Ureter (tissue), 1 donor: ENCODE measurements at places on chromosomes 5 and 9. TPM values are rescaled to one million over a fixed set of nuclear protein-coding genes. Genes with fewer than 3 reads are reported as not detected.

Gene TAS2R1
- total RNA-seq = not detected

Gene AQP7
- 8.3 TPM for total RNA-seq

GRCh38 chr9:108271646-108272348, 584.0 kb downstream of the ACTL7B start:
- no peak for DNase-seq

Gene MAMDC2
- 46.3 TPM for total RNA-seq

Gene CHSY3
- total RNA-seq = 0.96 TPM

- DNase-seq = no peak
Measured at GRCh38 chr5:21919414-21920022, 933.6 kb downstream of the CDH12 start.

Gene QRFP
- total RNA-seq = not detected

Gene FOXI1
- not detected for total RNA-seq

Gene CDKN2A
- total RNA-seq = 1.7 TPM

- no peak for DNase-seq
Measured at GRCh38 chr5:59169768-59170150, 586.9 kb downstream of the RAB3C start.

DNA sequence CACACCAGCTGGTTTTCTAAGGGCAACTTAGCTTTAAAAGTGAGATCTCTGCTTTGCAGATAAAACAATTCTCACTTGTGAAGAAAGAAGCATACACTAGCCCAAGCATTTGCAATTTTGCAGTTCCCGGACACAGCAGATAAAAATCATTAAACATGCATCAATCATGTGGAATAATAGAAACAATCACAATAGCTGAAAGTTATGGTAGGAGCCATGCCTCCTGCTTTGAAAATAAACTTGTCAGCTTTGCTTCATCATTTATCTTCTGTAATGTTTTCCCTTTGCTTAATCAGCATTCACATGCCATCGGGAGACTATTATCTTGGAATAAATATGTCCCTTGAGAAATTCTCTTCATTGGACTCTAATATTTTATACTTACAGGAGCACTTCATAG, 60.3 kb upstream of the DAB2 start:
- no peak for DNase-seq

GRCh38 chr5:68499987-68500386, 284.4 kb downstream of the PIK3R1 start:
- no peak for DNase-seq

DNA sequence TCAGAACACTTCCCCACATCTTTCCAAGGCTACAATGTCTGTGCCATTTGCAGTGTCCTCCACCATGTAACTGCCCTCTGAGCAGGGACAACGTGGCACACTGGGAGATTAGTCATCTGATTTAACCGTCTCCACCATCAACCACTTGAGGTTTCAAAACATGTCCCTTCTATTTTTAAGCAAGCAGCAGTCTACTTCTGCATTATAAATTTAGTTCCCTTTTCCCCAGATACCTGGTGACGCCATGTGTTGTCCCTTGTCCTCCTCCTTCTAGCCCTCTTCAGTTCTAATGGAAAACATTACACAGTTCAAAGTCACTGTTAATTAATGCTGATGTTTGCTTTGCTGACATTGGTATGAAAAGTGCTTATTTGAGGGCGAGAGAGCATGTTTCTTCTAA, 52.8 kb downstream of the ATP10B start:
- no peak for DNase-seq

DNA sequence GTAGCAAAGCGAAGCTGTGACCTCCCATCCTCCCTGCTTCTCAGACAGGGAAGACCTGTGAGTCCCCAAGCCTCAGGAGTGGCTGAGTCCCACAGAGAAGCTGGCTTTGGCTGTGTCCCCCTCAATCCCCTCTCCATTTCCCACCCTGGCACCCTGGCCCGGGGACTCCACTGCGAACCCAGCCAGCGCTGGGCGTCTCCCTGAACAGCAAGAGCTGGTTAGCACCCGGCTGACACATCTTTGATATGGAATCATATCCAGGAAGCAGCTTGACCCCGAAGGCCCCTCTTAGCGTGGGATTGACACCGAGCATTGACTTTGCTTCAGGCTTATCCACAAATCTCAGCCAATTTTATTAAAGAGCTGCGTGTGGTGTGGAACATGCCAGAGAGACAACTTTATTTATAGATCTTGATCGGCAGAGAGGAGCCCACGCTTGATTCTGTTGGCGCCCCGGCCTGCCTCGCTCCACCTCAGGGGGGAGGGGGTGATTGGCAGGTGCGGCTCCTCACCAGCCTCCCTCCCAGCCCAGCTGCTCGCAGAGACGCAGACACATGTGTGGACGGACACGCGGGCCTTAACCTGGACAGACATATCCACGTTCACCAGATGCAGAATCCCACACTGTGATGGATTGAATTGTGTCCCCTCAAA, 120.7 kb upstream of the MVB12B start:
- DNase-seq = no peak

DNA sequence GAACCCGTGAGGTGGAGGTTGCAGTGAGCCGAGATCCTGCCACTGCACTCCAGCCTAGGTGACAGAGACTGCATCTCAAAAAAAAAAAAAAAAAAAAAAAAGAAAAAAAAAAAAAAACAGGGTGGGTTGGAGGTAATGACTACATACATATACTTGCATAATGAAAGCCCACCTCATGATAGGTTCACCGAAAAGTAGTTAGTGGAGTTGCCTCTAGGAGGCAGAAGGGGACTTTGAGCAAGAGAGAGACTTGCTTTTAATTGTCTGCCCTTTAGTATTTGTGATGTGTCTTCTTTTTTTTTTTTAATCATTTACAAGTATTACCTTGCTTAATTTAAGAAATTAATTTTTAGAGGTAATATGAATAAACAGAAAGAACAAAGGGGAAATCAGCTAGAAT, 99.8 kb downstream of the PPARGC1B start:
- DNase-seq = no peak

Gene GKAP1
- 9.5 TPM for total RNA-seq

Gene C5orf24
- 33.7 TPM for total RNA-seq

DNA sequence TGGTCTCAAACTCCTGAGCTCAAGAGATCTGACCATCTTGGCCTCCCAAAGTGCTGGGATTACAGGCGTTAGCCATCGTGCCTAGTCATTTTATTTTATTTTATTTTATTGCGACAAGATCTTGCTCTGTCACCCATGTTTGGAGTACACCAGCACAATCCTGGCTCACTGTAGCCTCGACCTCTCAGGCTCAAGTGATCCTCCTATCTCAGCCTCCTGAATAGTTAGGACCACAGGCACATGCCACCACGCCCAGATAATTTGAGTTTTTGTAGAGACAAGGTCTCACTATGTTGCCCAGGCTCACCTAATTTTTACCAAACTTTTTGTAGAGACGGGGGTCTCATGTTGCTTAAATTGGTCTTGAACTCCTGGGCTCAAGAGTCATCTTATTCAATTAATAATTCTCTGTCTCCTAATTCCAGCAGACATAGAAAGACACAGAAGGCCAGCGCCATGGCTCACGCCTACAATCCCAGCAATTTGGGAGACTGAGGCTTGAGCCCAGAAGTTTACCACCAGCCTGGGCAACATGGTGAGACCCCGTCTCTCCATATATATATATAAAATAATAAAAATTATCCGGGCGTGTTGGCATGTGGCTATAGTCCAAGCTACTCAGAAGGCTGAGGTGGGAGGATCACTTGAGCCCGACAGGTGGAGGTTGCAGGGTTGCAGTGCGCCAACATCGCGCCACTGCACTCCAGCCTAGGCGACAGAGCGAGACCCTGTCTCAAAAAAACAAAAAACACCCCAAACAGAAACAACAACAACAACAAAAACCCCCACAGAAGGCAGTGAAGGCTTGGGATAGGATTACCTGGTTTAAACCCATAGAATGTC, 1.0 kb upstream of the UBAP1 start:
- no peak for DNase-seq

DNA sequence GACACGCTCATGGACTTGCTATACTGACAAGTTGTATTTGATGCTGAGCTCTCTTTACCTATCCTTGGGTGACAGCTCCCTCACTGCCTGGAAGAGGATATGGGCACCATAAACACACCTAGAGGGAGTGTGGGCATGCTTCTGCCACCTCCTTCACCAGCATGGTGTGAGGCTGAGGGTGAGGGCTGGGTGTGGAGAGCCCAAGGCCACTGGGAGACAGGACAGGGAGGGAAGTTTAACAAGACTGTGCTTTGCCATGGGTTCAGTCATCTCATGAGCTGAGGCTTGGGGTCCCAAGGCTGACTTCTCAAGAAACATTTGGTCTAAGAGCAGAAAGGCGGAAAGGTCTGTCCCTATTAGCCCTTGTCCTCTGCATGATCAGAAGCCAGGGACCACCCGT, 93.6 kb upstream of the ANKRD55 start:
- DNase-seq = no peak

- no peak for DNase-seq
Measured at GRCh38 chr5:156396063-156396829, 69.3 kb downstream of the SGCD start.

GRCh38 chr9:75168270-75169178, 80.2 kb downstream of the OSTF1 start:
- DNase-seq = no peak

Gene GFI1B
- not detected for total RNA-seq

- DNase-seq = no peak
Measured at GRCh38 chr5:33854733-33855151, 37.0 kb downstream of the ADAMTS12 start.

Gene OLFM1
- total RNA-seq = 47.8 TPM

- DNase-seq = no peak
Measured at GRCh38 chr5:4514067-4514648, 626.0 kb upstream of the ADAMTS16 start.

Gene BRINP1
- total RNA-seq = 1.8 TPM

DNA sequence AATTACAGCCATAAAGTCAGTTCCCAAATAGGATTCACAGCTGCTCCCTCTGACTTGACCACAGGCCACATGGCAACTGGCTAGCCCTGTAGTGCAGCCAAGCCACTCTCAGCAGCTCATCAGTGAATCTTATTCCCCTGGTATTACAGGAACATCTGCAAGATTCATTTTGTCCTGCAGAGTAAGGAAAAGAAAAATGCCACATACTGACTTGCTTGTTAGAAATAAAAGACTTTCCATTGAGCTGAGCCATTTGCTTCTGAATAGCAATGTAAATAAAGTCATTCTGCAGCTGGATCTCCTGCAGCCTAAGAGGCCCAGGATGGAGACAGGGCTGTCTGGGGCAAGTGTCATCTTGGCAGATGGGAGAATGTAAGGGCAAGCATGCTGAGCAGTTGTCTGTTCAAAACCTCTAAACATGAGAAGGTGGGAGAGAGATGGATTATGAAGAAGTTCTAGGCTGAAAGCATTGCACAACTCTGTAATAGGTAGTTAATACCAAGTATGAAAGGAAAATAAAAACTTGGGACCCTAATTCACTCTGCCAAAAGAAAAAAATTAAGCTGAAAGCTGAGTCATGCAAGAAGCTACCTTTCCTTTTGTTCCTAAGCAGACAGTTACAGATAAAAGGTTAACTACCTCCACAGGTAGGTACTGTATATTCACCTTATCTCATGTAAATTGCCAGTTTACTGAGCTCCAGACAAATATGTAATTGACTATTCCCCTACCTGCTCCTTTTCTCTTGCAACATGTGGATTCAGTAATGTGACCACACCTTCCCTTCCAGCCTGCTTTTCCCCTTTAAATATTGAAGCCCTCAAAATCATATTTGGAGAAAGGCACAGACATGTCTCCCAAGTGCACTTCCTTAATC, 244.4 kb upstream of the RAI14 start:
- DNase-seq = no peak

DNA sequence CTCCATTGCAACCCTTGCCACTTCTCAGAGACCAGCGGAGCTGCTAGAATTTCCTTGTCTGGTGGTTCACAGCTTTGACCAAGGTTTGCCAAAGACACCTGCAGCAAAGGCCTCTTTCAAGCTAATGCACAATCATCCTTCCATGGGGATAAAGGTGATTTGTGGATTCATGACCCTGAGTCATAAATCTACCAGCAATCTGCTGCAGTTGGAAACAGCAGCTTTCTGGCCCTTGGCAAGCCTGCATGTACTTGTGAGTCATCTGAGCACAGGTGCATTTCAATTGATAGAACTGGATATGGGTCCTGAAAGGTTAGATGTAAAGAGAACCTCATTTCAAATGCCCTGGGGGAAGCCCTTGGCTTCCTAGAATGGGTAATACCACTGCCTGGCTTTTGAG, 21.6 kb upstream of the TCF7 start:
- DNase-seq = no peak
